B cell (primary cell): ENCODE measurements at places on chromosomes 3 and 15. TPM values are rescaled to one million over a fixed set of nuclear protein-coding genes. Genes with fewer than 3 reads are reported as not detected.

HEMK1 gene
- 43.0 and 43.5 TPM in 2 replicates for total RNA-seq

FBXL22 gene
- 2.0 and 2.5 TPM in 2 replicates for total RNA-seq

INTS14 gene
- 37.8 and 39.0 TPM in 2 replicates for total RNA-seq

GRCh38 chr3:430186-430585, 233.6 kb downstream of the CHL1 start:
- H3K36me3 ChIP-seq = no peaks in the 10 kb centered on the region
- H3K27me3 ChIP-seq = no peaks in the 10 kb centered on the region

DNA sequence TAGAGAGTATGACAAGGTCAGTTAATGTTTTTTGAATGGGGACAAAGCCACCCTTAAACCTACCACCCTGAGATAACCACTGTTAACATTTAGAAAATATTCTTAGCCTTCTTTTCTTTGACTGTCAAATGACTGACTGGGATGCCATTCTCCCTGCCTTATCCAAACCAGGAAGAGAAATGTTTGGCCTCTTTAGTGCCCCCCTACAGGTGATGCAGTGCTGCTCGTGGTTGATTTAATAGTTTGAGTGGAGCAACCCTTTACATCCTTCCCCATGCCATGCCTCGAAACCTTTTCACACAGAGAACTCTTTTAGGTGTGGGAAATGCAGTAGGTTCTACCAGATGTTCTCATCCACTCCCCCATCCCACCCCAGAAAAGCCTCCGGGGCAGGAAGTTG, 38.7 kb upstream of the UMPS start:
- no peaks in the 10 kb centered on the region for H3K27me3 ChIP-seq
